Fibroblast of skin of scalp (primary cell): ENCODE measurements at places on chromosomes 5 and 9.

DNA sequence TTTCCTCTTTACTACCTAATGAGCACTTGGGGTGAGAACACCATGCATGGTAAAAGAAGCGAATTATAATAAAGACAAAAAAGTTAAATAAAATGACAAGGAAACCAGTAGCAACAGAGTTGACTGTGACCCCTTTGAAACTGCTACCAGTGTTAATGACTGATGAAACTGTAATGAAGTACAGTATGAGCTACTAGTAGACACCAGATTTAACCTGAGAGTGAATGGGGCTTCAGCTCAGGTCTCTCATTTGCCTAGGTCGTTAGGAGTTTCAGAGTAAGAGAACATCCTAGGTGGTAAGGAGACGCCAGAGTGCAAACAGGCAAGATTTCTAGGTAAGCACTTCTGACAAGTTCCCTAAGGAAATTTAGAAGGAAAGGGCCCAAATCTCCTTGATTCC is 346.4 kb downstream of the BNC2 start:
- DNase-seq: no peak

GRCh38 chr5:81181576-81182316 is 51.4 kb upstream of the CKMT2 start:
- no peak for DNase-seq

GRCh38 chr5:130912088-130912487 is 253.0 kb downstream of the HINT1 start:
- peak; percentile 31 for DNase-seq

DNA sequence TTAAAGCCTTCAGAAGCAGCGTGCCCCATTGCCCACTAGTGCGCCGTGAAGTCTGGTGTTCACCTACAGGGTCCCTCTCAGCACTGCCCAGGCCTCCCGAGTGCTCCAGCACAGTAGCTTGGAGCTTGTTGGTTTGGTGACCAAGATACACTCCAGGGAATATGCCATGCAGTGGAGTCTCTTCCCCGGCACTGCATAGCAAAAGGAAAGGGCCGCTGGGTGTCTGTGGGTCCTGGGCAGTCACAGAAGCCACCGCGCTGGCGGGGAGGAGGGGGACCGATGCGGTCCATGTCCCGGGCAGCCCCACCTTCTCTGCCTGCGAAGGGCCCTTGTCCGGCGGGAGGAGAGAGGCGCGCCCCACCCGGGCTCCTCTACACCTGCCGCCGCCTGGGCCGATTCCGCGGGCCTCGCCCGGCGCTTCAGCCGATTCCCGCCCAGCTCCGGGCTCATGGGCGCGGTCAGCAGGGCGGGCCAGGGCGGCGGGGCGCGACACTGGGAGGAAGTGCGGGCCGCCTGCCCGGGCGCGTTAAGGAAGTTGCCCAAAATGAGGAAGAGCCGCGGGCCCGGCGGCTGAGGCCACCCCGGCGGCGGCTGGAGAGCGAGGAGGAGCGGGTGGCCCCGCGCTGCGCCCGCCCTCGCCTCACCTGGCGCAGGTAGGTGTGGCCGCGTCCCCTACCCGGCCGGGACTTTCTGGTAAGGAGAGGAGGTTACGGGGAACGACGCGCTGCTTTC is at the start of gene SYK:
Gene SYK (plus strand): TSS at position 579 of the 732 bp plus-strand sequence. CDS start 42,080 bp downstream, outside the sequence.
- DNase-seq: no peak

- peak; percentile 79 for DNase-seq
Measured at GRCh38 chr5:138449501-138450239, 10.8 kb downstream of the REEP2 start.

- DNase-seq: peak; percentile 34
Measured at GRCh38 chr9:72356041-72356582, 8.9 kb downstream of the ZFAND5 start.

GRCh38 chr5:71960195-71960594 is 147.1 kb upstream of the MAP1B start:
- DNase-seq: no peak
